Stimulated activated CD8-positive, alpha-beta memory T cell treated with anti-CD3 and anti-CD28 coated beads, Interleukin-7, amount 100 ng/mL, for 1 hour (primary cell): ENCODE measurements at places on chromosomes 2 and 18.

- no peak for DNase-seq
Measured at GRCh38 chr2:163919717-163920116, 183.9 kb upstream of the FIGN start.

DNA sequence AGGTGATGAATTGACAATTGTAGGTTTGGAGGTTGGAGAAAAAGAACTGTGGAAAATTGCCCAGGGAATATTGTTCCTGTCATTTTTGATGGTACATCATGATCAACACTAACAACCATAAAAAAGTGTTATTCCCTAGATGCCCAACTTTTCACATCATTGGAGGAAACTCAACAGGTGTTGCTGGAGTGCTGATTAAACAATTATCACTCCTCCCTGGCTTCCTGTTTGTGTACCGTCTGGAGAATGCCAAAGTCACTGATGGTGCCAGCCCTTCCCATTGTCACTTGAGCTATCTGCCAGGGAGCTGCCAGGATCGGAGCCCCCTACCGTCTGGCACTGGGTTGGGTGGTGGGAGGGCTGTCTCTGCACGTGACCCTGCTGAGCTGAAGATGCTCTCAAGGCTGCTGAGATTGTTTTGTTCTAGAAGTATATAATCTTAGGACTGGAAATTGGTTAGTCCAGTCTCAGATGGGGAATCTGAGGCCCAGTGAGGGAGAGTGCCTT lies 156.9 kb downstream of the PRKCE start:
- DNase-seq = no peak

DNA sequence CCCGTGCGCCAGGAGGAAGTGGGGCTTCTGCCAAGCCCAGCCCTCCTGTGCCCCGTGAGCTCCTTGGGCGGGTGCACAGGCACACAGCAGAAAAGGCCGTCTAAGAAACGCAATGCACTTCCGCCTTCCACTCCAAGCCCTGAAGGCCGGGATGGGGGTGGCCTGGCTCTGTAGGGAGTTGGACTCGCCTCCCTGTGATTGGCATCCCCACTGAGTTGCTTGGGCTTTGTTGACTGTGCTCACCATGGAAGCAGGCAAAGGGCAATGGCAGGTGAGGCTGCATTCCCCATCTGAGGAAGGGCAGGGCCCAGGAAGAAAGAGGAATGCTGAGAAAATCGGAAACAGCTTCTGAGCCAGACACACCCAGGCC lies 66.8 kb downstream of the CRACDL start:
- DNase-seq = no peak

DNA sequence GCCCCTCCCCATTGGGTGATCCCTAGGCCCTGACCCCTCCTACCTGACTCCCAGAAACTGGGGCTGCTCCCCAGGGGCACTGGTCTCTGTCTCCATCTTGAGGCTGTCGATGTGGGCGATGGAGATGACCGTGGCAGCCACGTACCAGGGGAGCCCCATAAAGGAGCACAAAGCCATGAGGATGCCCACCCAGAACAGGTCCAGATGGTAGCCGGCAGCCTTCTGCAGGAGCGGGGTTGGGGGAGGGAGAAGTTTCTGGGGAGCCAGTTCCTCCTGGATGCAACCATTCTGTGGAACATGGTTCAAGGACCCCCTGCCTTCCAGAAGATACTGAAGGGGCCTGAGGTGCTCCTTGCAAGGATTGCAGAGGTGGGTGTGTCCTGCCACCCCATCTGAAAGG lies 34.0 kb downstream of the MTHFD2 start:
- no peak for DNase-seq

DNA sequence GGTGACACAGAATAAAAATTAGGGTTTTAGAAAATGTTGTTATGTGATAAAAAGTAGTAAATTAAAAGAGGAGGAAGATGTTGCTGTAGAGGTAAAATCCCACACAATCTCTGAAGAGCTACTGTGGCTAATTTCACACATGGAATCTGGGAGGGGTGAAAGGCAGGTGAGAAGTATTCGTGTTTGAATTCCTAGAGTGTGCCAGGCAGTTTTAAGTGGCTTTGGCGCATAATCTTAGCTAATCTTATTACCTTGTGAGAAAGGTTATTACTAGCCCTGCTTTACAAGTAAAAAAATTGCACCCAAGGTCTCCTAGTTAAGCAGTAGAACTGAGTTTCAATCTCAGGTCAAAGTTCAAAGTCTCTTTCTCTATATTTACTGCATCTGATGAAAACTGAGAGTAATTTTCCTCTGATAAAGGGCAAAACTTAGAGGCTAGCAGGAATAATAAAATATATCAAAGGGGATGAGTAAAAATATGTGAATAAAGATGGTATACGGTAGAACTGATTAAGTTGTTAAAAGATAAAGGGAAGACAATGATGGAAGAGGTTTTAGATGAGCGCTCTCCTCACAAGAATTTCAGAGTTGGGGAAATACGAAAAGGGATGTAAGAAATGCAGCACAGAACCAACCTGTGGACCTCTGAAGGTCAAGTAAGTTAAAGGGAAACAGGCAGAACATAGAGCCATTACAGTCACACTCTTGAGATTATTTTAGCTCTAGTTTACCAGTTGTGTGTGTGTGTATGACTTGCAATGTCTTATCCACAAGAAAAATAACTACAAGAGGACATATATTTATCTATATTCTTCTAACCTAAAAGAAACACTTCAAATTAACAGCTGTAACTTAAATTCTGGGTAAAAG lies 34.8 kb downstream of the GAREM1 start:
- DNase-seq = no peak

DNA sequence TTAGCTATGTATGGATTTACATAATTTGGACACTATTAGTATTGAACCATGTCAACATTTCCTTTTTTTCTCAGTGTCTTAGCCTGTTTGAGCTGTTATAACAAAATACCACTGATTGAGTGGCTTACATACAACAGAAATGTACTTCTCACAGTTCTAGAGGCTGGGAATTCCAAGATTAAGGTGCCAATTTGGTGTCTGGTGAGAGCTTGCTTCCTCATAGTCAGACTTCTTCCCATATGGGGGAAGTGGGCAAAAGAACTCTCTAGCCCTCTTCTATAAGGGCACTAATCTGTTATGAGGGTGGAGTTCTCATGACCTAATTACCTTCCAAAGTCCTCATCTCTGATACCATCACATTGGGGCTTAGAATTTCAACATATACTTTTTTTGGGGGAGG lies 12.6 kb downstream of the ZNF804A start:
- DNase-seq = no peak

GRCh38 chr2:75920859-75921551 lies 210.3 kb upstream of the GCFC2 start:
- no peak for DNase-seq

- no peak for DNase-seq
Measured at GRCh38 chr2:226548732-226549131, 250.9 kb downstream of the IRS1 start.
